ENCODE measurements at places on chromosomes 16 and 17. TPM values are rescaled to one million over a fixed set of nuclear protein-coding genes. Genes with fewer than 3 reads are reported as not detected.

DNAAF8 gene
- 1.2 TPM for total RNA-seq

CAMTA2 gene
- total RNA-seq, result 13.0 TPM

CDH1 gene
- 0.28 TPM for total RNA-seq

COASY gene
- 13.1 TPM for total RNA-seq

ITGAL gene
- total RNA-seq, result 0.89 TPM

MYH13 gene
- total RNA-seq, result under 0.01 TPM

CHST6 gene
- 4.5 TPM for total RNA-seq

KIF19 gene
- not detected for total RNA-seq

All from smooth muscle cell of the umbilical artery (primary cell).